ENCODE measurements at places on chromosomes 5 and 9.

GRCh38 chr9:70409280-70409679, 5.2 kb downstream of the KLF9 start:
- no peak overlapping the region for H3K27ac ChIP-seq
- no peaks in the 10 kb centered on the region for H3K27me3 ChIP-seq
- H3K36me3 ChIP-seq: no peaks in the 10 kb centered on the region
- no peak for DNase-seq

DNA sequence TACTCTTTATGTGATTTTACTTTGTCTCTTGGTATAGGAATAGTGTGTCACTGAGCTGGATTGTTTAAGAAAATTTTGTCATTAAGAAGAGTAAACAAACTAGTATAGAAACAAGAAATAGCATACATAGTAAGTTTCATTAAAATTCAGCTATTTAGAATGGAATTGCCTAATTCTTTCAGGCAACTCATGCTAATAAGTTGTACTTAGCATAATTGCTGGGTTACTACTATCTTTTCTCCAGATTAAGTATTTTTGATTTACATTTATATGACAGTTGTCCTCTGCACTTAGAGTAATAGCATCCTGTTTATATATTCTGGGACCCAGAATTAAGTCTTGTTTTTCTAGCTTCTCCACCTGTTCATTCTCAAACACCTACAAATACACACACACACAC, 85.9 kb downstream of the PAM start:
- no peak overlapping the region for H3K4me3 ChIP-seq
- no peaks in the 10 kb centered on the region for H3K36me3 ChIP-seq
- no peak for DNase-seq

- peaks cover 9% of the 10 kb centered on the region for H3K36me3 ChIP-seq
- no peak for DNase-seq
- no peak overlapping the region for H3K4me3 ChIP-seq
- no peak overlapping the region for H3K27ac ChIP-seq
- peaks cover 7% of the 10 kb centered on the region for H3K4me1 ChIP-seq
Observed at GRCh38 chr9:89362647-89363310, 44.5 kb downstream of the SECISBP2 start.

GRCh38 chr5:25224316-25224982, 579.7 kb upstream of the CDH10 start:
- no peak overlapping the region for H3K4me3 ChIP-seq
- H3K27ac ChIP-seq: no peak overlapping the region
- H3K36me3 ChIP-seq: no peaks in the 10 kb centered on the region
- no peak for DNase-seq
- H3K4me1 ChIP-seq: no peaks in the 10 kb centered on the region

- H3K27me3 ChIP-seq: no peaks in the 10 kb centered on the region
- no peaks in the 10 kb centered on the region for H3K4me1 ChIP-seq
- no peak overlapping the region for H3K27ac ChIP-seq
- DNase-seq: no peak
- no peak overlapping the region for H3K4me3 ChIP-seq
- H3K36me3 ChIP-seq: no peaks in the 10 kb centered on the region
Observed at GRCh38 chr5:111953351-111954127, 196.5 kb upstream of the NREP start.

DNA sequence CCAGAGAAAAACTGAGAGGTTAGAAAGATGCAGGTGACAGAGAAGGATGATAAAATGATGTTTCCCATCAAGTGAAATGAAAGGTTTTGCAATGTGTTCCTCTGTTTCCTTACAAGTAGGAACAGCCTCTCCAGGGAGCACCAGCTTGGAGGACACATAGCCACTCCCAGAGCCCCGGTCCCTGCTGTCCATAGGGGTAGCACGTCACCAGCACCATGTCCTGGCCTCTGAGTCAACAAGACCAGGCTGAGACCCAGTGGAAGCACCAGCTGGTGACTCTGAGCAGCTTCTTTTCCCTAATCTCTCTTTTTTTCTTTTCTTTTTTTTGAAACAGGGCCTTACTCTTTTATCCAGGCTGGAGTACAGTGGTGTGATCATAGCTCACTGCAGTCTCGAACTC, 19.4 kb upstream of the HMCN2 start:
- no peak overlapping the region for H3K27ac ChIP-seq
- H3K36me3 ChIP-seq: no peaks in the 10 kb centered on the region
- peaks cover 14% of the 10 kb centered on the region for H3K27me3 ChIP-seq
- H3K4me3 ChIP-seq: no peak overlapping the region
- no peak for DNase-seq
- H3K4me1 ChIP-seq: no peaks in the 10 kb centered on the region

DNA sequence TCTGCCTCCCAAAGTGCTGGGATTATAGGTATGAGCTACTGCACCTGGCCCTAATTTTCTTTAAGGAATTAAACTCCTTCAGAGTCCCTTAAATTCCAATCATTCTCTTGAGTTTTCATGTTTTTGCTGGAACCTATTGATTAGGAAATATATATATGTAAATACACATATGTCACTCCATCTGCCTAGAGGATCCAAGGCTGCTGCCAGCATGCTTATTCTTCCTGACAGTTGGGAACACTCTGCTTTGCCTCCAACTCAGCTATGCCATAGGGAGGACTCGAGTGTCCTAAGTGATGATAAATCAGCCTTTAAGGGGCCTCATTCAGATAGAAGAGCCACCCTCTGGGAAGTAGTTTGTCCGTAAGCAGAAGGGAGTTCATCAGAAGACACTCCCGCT, 21.8 kb downstream of the MFAP3 start:
- H3K4me1 ChIP-seq: no peaks in the 10 kb centered on the region
- no peaks in the 10 kb centered on the region for H3K36me3 ChIP-seq
- no peak overlapping the region for H3K4me3 ChIP-seq

Data from endothelial cell of umbilical vein (primary cell).